Motor neuron (in vitro differentiated cells): ENCODE measurements at places on chromosomes 16 and 17. TPM values are rescaled to one million over a fixed set of nuclear protein-coding genes. Genes with fewer than 3 reads are reported as not detected.

Gene GP1BA
- total RNA-seq, result 1.1 and 1.3 TPM in 2 replicates

Gene ABCC12
- 1.2 TPM in 1 of 2 replicates, not detected in the other for total RNA-seq

GRCh38 chr16:87982581-87983041, 31.4 kb downstream of the BANP start:
- no peak for ATAC-seq

DNA sequence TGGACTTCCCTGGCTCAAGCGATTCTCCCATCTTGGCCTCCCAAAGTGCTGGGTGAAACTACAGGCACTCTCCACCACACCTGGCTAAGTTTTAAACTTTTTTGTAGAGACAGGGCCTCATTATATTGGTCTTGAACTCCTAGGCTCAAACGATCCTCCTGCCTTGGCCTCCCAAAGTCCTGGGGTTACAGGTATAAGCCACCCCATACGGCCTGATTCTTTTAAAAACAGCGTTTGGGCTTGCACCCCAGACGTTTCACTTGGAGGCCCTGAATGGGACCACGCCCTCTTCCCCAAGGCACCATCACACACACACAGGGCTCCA, 29.4 kb upstream of the GINS2 start:
- no peak for ATAC-seq

DNA sequence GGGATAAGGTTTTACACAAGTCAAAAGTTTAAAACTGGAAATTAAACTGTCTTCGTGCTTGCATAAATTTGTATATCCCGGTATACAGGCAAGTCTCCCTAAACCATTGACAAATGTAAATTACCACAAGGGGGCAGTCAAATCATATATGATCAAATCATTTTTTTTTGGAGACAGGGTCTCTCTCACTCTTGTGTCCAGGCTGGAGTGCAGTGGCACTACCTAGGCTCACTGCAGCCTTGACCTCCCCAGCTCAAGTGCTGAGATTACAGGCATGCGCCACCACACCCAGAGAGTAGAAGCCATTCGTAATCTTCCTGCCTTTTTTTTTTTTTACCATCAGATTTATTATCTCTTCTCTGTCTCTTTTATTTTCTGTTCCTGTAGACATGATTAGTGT, 18.5 kb downstream of the TOP2A start:
- ATAC-seq, result peak; percentile 58
